ENCODE measurements at places on chromosomes 12 and 14.

GRCh38 chr14:105144666-105145380, 23.8 kb downstream of the JAG2 start:
- no peak for DNase-seq

GRCh38 chr12:57479376-57480115, at the start of gene ARHGAP9:
ARHGAP9 (minus strand) TSS chr12:57479866; CDS start chr12:57479406, 460 bp downstream.
- DNase-seq, result no peak

DNA sequence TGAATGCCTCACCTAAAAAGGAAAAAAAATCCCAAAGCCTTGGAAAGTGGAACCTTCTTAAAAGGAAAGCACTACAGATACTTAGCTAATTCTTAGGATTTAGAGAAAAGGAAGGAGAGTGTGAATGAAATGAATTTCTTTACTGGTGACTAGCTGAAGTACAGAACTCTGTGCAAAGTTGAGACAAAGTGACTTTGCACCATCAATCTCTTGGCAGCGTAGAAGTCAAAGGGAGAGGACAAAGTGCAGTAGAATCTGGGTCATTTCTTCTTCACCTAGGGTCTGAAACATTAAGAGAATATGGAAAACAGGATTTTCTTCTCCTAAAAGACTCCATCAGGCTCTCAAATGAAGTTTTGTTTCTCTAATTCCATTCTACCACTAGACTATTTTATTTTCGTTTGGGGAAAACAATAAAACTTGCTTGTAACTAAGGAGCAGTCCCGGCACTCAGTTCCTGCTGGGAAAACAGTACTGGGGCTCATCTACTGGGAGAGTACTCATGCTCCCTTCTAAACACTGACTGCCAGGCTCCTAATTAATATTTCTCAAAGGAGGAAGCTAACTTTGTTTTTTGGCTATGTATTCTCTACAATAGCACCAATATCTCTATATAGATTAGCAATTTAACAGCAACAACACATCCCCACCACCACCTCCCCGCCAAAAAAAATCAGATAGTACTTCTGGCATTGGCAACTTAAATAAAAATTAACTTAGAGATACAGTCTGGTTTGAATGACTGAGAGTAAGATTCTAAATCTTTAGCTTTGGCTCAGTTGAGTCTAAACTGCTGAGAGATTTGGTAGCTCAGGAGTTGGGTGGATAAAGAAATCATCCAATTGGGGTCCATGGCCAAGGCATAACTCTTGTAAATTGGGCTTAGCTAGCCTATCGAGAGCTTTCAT, 110.7 kb downstream of the SLC15A5 start:
- DNase-seq, result no peak

DNA sequence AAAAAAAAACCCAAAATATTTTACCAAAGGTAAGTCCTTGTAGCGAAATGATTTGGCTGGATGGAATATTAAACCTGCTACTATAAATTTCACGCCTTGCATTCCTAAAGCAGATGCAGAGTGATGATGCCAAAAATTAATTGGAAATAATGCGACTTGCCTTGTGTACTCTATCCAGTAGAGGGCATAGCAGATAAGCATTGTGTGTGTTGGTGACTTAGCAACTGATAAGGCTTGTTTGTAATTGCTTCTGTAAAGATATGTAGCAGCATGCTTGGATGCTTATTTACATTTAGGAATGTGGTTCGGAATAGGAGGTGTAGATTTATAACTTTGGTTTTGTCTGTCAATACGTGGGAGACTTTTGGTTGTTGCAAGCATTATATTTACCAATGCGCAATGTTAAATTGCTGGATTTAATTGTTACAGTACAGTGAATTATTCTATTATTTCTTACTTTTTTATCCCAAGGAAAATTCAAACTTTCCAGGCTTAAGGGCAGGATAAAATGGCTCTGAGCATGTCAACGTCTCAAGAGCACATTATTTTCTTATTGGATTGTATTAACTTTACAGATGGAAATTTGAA, 80.5 kb downstream of the TMEM260 start:
- DNase-seq, result peak; percentile 51

DNA sequence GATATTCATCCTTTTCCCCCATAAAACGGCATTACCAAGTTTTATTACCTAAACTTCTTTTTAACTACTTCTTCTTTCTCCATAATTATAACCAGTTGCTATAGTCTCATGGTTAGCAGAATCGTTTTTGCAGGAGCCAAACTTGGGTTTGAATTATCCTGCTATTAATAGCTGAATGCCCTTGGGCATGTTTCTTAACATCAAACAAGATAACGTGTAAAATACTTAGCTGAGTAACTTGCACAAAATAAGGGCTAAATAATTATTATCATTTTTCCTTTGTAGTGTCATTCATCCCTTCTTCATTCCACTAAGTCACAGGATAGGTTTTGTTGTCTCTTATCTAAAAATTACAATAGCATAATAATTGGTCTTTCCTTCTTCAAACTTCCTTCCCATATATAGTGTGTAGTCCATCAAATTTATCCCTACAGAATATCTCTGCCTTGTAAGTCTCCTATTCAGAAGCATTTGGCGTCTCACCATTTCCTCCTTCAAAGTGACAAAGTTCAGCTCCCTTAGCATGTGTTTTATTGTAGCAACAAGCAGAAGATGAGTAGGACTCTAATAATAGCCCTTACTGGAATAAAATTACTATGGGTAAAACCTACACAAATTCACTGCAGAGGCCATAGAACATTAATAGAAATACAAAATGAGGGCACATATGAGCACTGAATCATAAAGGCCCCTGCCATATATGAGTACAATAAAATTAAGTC, 63.8 kb downstream of the FAR2 start:
- DNase-seq, result no peak

- no peak for DNase-seq
Measured at GRCh38 chr12:124750787-124751471, 112.7 kb downstream of the SCARB1 start.

DNA sequence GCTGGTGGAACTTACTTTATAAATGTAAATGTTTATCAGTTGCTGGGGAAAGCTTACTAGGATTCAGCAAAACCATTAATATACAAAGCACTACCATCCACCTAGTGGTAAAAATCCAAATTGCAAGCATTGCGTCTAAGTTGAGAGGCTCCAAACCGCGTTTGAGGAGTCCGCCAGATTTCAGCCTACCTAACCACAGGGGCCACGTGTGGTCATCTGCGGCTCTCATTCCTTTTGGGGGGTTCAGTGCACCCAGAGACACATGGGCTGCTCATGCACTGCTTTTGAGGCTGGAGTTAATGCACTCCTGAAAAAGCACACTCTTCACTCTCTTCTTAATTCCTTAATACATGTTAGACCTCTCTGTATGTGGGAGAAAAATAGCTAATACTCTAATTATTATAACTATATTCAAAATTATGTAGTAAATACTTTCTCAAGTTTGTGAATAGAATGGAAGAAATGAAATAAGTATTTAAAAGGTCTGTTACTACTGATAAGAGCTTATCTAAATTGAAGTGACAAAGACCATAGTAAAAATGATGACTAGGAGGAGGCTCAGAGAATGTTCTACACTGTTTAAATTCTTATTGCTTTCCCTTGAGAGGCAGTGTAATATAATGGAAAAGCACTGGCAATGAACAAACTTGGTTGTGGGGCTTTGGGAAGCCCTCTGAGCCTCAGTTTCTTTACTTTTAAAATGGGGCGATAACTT, 41.4 kb upstream of the MANSC4 start:
- peak; percentile 74 for DNase-seq

DNA sequence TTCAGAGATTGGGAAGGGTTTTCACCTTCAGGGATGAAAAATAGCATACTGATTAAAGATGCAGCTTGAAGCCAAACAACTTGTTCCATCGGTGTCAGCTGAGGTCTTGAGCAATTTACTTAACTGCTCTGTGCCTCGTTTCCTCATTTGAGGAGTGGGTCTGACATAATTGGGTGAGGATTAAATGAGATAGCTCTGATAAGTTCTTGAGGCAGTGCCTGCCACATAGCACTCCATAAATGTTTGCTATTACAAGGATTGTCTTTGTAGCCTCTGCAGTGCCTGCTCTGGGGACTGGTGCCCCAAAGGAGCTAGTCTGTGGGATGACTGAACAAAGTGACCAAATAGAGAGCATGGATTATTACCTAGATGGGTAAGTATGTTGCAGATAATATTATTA, 50.6 kb downstream of the ATP23 start:
- no peak for DNase-seq

DNA sequence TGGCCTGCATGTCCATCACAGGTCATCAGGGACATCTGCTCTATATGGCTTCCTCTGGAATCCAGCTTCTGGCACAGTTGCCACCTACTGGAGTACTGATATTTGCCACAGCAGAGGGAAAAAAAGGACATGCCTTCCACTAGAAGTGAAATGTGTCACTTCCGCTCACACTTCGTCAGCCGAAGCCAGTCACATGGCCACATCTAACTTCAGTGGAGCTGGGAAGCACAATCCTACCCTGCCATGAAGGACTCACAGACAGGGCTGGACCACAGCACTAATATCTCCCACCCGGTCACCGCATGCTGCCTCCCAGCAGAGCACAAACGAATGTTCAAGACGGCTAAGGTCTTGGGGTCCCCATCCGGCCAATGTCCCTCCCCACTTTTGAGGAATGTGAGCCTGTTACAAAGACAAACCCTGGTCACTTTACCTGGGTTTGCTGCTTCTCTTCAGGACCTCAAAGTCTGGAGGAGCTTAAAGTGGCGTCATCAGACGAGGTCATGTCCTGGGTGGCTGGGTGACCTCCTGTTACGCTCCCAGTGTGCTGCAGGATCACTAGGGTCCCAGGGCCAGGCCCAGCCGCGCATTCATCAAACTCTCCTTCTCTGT, 98.6 kb downstream of the GCH1 start:
- no peak for DNase-seq

- no peak for DNase-seq
Measured at GRCh38 chr14:27929797-27930347, 836.7 kb upstream of the FOXG1 start.

DNA sequence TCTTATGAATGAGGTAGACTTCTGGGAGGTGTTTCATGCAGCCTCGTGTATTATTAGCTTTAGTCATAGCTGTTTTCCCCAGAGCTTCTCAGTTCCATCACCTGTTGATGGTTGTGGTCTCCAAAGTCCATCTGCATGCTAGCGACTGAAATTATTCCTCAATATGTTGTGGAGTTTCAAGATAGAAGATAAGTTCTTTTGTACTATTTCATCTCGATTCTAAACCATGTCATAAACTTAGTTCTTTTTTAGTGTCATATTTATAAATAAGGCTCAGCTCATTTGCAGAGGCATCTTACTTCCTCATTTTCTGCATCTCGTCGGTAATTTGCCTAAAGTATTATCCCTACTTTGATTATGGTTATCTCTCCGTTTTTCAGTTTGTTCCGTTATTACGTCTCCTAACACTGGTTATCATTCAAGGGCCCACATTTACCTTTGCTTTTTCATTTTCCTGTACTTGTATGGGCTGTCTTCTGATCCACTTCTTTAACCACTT, 119.1 kb downstream of the ITPR2 start:
- DNase-seq, result no peak

- no peak for DNase-seq
Measured at GRCh38 chr12:41184864-41185263, 3.3 kb upstream of the PDZRN4 start.

- peak; percentile 58 for DNase-seq
Measured at GRCh38 chr14:99682809-99683618, 1.1 kb upstream of the CYP46A1 start.

DNA sequence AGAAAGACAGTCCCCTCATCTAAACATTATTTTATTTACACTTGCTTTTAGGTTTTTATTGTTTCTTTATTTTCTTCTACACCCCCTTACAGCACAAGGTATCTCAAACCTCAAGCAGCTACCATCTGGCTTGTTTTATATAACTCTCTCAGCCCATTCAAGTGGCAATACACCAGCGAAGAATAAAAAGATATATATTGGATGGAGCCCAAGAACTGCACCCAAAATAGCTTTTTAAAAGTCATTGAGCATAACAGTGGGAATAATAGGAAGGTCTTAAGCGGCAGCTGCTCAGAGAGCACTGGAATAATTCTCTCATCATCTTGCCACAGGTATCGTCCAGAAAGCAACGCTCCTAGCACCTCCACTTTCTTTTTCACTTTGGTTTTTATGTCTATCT, 322.5 kb downstream of the SYT1 start:
- DNase-seq, result no peak

DNA sequence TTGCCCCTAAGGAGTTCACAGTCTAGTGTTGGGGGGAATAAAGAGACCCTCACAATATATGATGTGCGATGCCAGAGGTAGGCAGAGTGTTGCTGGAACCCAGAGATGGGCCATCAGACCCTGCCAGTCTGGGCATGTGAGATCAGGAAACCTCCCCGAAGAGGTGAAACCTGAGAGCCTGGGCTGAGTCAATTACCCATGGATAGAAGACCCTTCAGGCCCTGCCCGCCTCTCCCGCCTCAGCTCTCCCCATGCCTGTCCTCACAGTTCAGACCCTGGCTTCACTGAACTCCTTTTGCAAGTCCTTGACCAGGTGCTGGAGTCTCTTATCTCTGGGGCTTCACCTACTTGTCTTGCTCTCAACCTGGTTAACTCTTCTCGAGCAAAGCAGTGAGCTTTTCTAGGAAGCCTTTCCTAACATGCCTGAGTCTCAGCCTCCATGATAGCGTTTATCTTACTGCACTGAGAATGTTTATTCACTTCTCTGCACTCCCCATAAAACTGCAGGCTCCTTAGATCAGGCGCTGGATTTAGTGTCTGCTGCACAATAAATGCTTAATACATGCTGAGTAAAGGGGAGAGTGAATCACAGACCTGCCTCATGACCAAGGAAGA, 19.6 kb downstream of the ALDH1L2 start:
- no peak for DNase-seq

DNA sequence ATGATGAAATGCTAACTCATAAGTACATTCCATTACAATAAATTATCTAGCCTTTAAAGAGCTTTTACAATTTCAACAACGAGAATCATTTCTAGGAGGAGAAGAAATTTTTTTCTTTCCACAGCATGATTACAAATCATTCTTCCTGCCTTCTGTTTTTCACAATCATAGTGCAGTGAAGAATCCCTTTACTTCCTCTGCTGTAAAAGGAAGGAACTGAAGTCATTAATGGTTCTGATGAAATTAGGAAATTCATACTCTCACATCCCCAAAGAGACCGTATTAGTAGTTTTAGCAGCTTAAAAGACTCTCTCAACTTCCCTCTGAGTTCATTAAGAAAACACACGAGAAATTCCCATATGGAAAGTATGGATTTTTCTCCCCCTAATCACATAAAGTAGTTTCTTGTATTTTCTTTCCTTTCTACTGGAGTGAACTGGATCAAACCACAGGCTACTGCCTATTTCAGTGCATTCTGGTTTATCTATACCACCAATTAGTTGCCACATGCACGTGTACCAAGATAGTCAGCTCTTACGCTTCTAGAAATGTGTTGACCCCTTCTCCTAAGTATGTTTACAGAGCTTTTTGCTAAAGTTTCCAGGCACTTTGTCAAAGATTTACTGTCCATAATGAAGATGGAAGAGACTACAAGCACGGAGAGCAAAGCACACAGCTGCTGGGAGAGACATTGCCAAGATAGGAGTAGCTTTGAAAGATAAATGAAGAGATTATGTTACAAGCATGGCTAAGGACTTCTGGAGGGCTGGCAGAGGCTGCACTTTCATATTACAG, 58.9 kb upstream of the KITLG start:
- peak; percentile 70 for DNase-seq

Measured in AG10803 (cell line).